NCI-H1092 (cell line): ENCODE measurements at places on chromosomes 4 and X.

DNA sequence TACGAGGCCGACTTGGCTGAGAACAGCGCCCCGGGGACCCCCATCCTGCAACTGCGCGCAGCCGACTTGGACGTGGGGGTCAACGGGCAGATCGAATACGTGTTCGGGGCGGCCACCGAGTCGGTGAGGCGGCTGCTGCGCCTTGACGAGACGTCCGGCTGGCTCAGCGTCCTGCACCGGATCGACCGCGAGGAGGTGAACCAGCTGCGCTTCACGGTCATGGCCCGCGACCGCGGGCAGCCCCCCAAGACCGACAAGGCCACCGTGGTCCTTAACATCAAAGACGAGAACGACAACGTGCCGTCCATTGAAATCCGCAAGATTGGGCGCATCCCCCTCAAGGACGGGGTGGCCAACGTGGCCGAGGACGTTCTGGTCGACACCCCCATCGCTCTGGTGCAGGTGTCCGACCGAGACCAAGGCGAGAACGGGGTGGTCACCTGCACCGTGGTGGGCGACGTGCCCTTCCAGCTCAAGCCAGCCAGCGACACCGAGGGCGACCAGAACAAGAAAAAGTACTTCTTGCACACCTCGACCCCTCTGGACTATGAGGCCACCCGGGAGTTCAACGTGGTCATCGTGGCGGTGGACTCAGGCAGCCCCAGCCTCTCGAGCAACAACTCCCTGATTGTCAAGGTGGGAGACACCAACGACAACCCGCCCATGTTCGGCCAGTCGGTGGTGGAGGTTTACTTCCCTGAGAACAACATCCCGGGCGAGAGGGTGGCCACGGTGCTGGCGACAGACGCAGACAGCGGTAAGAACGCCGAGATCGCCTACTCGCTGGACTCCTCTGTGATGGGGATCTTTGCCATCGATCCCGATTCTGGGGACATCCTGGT lies 2.4 kb downstream of the PCDH7 start:
- DNase-seq = no peak

DNA sequence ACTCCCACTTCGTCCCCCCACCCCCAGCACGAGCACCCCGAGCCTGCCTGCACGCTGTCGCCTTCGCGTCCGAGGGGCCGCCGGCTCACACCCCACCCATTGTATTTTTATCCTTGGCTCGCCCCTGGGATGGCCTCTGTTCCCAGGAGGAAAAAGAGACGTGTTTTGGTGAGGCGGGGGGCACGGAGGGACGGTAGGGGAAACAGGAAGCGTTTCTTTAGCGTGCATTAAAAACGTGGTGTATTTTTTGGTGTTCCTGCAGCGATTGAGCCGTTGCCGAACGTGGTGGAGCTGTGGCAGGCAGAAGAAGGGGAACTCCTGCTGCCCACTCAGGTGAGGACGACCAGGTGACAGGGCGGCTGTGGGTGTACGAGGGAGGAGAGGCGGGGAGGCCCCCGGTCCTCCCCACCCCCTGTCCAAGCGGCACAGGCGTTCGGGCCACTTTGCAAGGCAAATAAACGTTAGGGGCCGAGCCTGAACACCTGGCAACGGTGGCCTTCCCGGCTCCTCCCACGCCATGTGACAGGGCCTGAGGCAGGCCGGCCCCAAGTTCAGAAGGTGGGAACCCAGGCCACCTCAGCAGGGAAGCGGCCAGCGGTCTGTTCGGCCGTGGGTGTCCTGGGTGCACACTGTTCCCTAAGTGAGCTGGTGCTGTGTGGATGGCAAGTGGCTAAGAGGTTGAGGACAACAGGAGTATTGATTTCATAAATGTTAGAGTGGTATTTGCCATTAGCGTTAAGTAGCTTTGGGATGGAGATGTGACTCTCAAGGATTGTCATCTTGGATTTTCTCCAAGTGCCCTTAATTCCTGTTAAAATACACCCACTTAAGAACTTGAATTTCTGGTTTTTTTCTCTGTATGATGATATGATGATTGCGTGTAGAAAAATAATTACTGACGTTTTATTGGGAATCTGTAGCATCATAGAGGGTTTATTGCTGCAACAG lies 1.1 kb downstream of the TMEM131L start:
- peak; percentile 40 for DNase-seq

- DNase-seq = no peak
These were observed 3.1 kb upstream of the CDKL5 start for GRCh38 chrX:18422325-18422724.

- no peak for DNase-seq
These were observed 188.4 kb downstream of the WDFY3 start for GRCh38 chr4:84778041-84778440.

GRCh38 chr4:165666836-165667235 lies 206.2 kb upstream of the TLL1 start:
- no peak for DNase-seq

DNA sequence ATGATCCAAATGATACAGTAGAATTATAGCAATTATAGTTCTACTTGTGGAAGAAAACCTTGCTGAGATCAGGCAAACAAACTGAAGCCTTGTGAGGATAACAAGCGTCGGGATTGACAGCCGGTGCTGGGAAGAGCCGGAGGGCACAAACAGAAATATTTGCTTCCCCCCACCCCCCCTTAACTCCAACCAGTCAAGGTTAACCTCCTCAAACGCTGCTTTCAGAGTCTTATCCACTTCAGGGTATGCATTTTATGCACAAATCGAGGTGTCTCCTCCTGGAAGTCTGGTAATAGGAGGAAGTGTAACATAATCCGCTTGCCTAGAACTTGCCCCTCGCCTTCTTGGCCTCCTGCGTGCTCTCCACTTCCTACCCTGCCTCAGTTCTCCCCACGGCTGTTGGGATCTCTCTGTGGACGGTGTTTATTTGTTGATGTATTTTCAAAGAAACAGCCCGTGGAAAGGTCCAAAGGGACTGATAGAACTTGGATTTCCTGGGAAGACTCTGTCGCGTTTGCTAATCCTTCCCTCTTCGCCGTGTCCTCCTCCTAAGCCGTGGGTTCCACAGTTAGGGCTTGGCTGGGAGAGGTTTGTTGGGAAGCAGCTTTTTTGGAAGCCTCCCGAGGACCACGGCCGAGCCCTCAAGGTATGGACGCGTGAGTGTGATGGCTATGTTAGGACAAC lies 4.1 kb upstream of the ARX start:
- no peak for DNase-seq

- no peak for DNase-seq
These were observed 2.2 kb downstream of the SPP1 start for GRCh38 chr4:87977521-87978278.

GRCh38 chr4:119795986-119796578 lies 167.5 kb upstream of the PDE5A start:
- no peak for DNase-seq

DNA sequence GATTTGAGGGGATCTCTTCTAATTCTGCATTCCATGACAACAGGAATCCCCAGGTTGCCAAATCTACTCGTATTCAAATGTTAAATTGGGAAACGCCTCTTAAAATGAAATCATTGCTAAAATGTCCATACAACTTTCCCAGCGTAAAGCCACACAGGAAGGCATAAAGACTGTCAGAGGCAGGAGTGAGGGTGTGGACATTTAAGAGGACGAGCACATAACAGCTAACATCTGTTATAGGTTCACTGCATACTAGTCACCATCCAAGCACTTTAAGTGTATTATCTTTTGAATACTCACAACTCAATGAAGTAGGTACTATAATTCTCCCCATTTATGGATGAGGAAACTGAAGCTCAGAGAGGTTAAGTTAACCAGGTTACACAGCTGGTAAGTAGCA lies 35.6 kb downstream of the ATG4A start:
- no peak for DNase-seq

DNA sequence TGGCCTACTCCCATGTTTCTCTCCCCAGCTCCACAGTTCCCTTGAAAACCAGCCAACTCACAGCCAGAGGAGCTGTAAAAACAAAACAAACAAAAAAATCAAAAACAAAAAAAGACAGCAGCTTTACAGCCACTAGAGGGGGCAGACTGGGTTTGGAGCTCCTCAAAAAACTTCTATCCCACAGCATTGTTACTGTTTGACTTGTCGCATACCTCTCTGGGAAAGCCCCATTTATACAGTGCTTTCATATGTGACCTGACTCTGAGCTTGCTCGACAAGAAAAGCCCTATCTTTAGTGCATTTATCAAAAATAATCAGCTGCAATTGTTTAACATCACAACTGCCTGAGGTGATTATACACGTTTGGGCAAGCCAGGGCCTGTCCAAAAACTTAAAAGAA lies 21.6 kb downstream of the TSPAN6 start:
- DNase-seq = no peak

DNA sequence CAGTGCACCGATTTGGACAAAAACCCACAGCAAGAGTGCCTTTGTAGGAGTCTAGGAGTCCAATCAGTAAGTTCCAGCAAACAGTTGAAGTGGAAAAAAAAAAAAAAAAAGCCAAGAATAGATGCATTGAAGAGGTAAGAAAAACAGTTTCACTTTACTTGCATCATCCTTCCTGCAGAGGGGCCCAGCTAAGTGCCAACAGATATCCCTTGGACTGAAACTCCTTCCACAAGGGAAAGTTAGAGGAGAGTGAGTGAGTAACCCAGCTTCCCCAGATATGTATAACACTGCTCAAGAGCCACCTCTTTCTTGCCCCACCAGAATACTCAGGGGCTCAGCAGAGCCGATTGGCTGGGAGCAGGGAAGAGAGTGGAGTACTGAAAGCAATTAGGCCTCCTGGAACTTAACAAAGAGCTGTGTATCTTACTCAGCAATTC lies 617.7 kb upstream of the SMIM31 start:
- DNase-seq = no peak

GRCh38 chr4:30268370-30268769 lies 451.8 kb upstream of the PCDH7 start:
- no peak for DNase-seq

- DNase-seq = no peak
These were observed 132.3 kb upstream of the NR3C2 start for GRCh38 chr4:148574502-148574901.

- peak; percentile 68 for DNase-seq
These were observed 350.9 kb downstream of the MID1IP1 start for GRCh38 chrX:39152106-39152649.

DNA sequence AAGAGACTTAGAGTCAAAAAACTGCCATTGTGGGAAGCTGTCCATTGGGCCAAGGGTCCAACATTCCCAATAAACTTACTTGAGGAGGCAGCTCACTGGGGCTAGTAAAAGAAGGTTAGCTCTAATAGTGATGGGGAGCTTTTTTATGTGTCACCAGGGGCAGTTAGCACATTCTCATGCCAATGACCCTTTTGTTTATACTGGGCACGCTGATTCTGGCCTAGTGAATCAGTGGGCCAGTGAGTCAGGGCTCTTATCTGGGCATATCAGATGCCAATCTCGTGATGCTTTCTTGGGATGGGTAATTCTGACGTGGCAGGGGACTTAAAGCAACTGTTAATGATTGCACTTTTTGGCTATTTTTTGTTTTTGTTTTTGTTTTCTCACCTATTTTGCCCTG lies 27.8 kb downstream of the TCEAL1 start:
- no peak for DNase-seq

- peak; percentile 57 for DNase-seq
These were observed 59.4 kb upstream of the FBXW7 start for GRCh38 chr4:152594978-152595925.

- DNase-seq = no peak
These were observed 222.4 kb downstream of the SHROOM3 start for GRCh38 chr4:76657443-76657842.

DNA sequence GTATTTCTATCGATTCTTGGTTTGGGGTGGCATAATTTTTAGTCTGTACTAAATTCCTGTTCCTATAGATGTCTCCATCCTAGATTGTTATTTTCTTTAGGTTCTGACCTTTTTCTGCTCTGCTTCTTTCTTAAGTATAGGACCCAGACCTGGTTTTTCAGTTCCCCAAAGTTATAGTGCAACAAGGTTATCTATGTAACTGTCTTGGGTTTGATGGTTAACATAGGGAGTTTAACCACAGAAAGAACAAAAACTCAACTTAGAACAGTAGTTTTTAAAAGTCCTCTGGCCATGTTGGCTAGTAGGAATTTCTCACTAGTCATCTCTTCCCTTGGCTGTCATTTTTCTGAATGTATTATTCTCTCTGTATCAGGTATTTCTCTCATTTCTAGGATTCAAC lies 38.8 kb upstream of the MAD2L1 start:
- DNase-seq = no peak

DNA sequence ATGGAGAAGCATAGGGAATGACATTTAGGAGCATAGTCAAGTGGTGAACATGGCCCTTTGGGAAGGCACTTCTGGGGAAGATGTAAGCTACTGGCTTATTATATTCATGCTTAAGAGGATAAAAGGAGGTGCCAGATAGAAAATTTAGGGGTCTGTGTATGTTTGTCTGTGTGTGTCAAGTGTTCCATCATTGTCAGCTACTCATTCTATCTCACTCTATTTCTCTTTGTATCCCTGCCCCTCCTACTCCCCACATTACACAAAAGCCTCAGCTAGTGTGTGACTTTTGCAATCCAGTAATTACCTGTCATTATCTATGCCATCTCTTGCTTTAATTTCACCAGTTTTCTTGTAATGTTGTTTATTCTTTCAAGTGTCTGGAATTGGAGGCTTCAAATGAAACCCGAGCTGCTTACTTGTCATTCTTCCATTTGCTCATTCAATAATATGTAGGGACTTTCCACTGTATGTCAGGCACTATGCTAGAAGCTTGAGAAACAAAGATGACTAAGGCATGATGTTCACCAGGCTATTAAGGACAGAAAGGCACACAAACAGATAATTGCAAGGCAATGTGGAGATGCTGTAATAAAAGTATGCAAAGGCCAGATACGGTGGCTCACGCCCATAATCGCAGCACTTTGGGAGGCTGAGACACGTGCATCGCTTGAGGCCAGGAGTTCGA lies 229.8 kb upstream of the TEX13C start:
- DNase-seq = no peak

GRCh38 chrX:104318330-104319009 lies 63.7 kb upstream of the ESX1 start:
- no peak for DNase-seq

DNA sequence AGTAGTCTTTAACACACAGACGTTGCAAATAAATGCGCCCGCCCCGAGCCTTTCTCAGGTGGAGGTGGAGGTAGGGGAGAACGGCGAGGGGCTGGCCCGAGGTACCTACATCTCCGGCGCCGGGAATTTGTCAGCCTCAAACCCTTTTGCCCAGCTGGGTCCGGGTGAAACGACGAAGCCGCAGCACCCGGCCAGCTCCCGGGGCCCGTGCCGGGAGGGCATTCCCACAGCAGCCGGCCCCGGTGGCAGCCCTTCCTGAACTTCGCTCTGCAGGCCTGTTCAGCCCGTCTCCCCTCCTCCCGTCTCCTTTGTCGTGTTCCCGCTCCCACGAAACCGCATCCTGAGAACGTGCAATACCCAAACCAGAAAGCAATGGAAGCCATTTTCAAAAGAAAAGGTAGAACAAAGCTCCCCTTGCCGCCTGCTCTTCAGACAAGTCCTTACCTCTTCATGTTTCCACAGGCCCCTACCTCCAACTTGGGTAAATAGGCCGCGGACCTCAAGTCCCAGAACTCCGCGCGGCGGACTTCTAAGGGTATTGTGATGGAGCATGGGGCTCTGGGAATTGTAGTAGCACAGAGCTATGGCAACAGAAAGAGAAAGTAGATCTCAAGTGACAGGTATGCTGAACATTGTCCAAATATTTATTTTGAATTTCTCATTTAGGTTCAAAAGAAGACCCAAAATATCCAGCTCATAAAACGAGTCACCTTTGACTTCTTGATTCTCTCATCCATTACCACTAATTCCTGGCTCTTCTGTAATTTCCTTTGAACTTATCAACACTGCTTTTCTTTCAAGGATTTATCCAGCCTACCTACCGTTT lies at the start of gene RBM41:
RBM41 (minus strand) TSS at position 501 of the 826 bp plus-strand sequence; CDS start at position 452, 49 bp downstream.
- peak; percentile 80 for DNase-seq

GRCh38 chr4:69044247-69044646 lies 52.0 kb upstream of the UGT2B7 start:
- DNase-seq = no peak

- DNase-seq = no peak
These were observed 1.5 kb downstream of the GRSF1 start for GRCh38 chr4:70838204-70838603.
